ENCODE measurements at places on chromosomes 1 and 21.

- DNase-seq = no peak
Observed at GRCh38 chr1:37035796-37036666, 1.7 kb upstream of the GRIK3 start.

- DNase-seq = no peak
Observed at GRCh38 chr1:226912587-226913176, 27.4 kb upstream of the COQ8A start.

DNA sequence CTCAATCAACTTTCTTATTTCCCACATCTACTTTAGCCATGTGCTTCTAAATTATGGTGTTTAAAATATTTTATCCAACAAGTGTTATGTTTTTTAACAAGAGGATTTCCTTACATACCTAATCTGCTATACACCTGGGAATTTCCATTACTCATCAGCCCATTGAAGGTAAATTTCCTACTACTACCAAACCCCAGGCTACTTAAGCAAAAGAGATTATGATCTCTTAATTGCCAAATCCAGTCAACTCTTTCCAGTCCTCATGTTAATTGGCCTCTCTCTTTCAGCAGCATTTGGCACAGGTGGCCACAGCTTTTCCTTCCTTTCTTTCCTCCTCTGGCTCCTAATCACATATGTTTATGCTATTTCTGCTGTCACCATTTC is 5.1 kb upstream of the C1orf162 start:
- DNase-seq = no peak

DNA sequence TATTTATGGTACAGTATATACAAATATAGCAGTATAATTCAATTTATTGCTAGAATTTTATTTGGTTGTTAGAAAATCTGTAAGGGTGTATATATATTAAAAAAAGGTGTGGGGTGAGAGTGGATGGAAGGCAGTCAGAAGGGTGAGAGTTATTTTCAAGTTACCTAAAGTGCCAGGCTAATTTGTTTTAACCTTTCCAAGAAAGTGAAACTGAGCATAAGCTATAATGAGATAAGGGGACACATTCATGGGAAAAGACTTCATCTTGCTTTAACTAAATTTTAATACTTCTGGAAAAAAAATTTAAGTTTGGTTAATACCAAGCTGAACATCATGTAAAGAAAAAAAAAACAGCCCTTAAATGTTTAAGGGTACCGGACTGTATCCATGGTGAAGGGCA is 4.9 kb downstream of the TEX38 start:
- DNase-seq = no peak
